T-helper 2 cell treated with Interferon-gamma antibody and Interleukin-4, amounts not matched to agents 5 μg/mL and 100 μg/mL, for 36 hours (primary cell): ENCODE measurements at places on chromosomes 3 and 15.

GRCh38 chr3:127749361-127749760, 73.0 kb downstream of the MGLL start:
- H3K27me3 ChIP-seq, result no peaks in the 10 kb centered on the region
- H3K36me3 ChIP-seq, result no peaks in the 10 kb centered on the region
- H3K4me3 ChIP-seq, result no peak overlapping the region
- no peak for DNase-seq

DNA sequence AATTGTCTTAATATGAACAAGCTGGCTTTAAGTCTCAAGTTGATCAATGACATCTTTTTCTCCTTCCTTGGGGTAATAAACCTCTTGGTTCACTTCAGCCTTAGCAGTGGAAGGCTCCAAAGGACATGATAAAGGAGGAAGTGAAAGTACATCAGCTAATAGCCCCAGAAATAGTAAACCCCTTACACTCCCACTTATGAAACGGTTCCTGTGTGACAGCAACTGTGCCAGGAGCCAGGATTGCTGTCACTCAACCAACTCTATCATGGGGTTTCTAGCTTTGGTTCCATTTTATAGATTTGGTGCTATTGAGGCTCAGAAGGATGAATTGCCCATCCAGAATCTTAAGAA, 216.7 kb downstream of the ABHD5 start:
- no peak overlapping the region for H3K4me3 ChIP-seq
- H3K36me3 ChIP-seq, result no peaks in the 10 kb centered on the region
- no peaks in the 10 kb centered on the region for H3K4me1 ChIP-seq
- no peak for DNase-seq
- no peak overlapping the region for H3K27ac ChIP-seq

GRCh38 chr3:153744889-153745288, 376.3 kb upstream of the ARHGEF26 start:
- H3K27ac ChIP-seq, result no peak overlapping the region
- no peak overlapping the region for H3K4me3 ChIP-seq
- no peaks in the 10 kb centered on the region for H3K4me1 ChIP-seq
- no peaks in the 10 kb centered on the region for H3K36me3 ChIP-seq
- H3K27me3 ChIP-seq, result peaks cover 5% of the 10 kb centered on the region
- no peak for DNase-seq

GRCh38 chr3:43211681-43212080, 74.7 kb upstream of the SNRK start:
- peaks cover 23% of the 10 kb centered on the region for H3K27me3 ChIP-seq
- H3K36me3 ChIP-seq, result no peaks in the 10 kb centered on the region
- no peak for DNase-seq
- peaks cover 4% of the 10 kb centered on the region for H3K4me1 ChIP-seq
- H3K27ac ChIP-seq, result no peak overlapping the region
- no peak overlapping the region for H3K4me3 ChIP-seq

DNA sequence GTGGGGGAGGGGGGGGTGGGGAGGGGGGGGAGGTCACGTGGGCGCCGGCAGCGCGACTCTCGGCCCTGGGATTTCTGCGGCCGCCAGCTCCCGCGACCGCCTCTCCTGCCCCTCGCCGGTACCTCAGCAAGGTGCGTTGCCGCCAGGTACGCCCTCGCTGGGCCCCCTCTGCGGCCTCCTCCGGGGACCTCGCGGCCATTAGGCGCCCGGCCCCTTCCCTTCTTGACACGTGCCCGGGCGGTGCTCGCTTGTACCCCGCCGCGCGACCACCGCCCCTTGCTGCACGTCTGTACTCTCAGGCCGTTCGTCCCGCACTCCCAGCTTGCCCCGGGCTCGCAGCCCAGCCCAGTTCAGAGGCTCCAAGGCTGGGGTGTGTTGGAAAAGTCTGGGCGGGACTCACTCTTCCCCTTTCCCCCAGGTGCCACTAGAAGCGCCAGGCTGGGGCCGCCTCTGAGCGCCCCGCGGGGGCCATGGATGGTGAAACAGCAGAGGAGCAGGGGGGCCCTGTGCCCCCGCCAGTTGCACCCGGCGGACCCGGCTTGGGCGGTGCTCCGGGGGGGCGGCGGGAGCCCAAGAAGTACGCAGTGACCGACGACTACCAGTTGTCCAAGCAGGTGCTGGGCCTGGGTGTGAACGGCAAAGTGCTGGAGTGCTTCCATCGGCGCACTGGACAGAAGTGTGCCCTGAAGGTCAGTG, at the start of gene MAPKAPK3:
Gene MAPKAPK3 (plus strand): TSS at position 56 of the 696 bp plus-strand sequence. CDS start 415 bp downstream, at position 471.
- H3K27ac ChIP-seq, result peak within 1 kb of the TSS; percentile 88
- peaks cover 49% of the 10 kb centered on the region for H3K36me3 ChIP-seq
- peaks cover 60% of the 10 kb centered on the region for H3K4me1 ChIP-seq
- H3K27me3 ChIP-seq, result no peaks in the 10 kb centered on the region

- peak overlapping the region; percentile 45 for H3K27ac ChIP-seq
- peaks cover 46% of the 10 kb centered on the region for H3K4me1 ChIP-seq
- no peaks in the 10 kb centered on the region for H3K27me3 ChIP-seq
- H3K36me3 ChIP-seq, result peaks cover 70% of the 10 kb centered on the region
- H3K4me3 ChIP-seq, result no peak overlapping the region
Observed at GRCh38 chr3:51389423-51390183, 1.5 kb upstream of the RBM15B start.

GRCh38 chr3:185988816-185989175, 51.0 kb upstream of the TRA2B start:
- H3K27me3 ChIP-seq, result peaks cover 30% of the 10 kb centered on the region
- H3K36me3 ChIP-seq, result no peaks in the 10 kb centered on the region
- H3K4me1 ChIP-seq, result no peaks in the 10 kb centered on the region
- no peak for DNase-seq

GRCh38 chr15:26144836-26145235, 281.7 kb upstream of the ATP10A start:
- H3K36me3 ChIP-seq, result no peaks in the 10 kb centered on the region
- H3K27ac ChIP-seq, result no peak overlapping the region
- H3K4me3 ChIP-seq, result no peak overlapping the region
- no peaks in the 10 kb centered on the region for H3K27me3 ChIP-seq
- DNase-seq, result no peak

GRCh38 chr3:52469001-52469400, 13.6 kb downstream of the NISCH start:
- H3K4me3 ChIP-seq, result no peak overlapping the region
- H3K27ac ChIP-seq, result peak overlapping the region; percentile 60
- peaks cover 24% of the 10 kb centered on the region for H3K36me3 ChIP-seq

- no peak overlapping the region for H3K4me3 ChIP-seq
- H3K27ac ChIP-seq, result no peak overlapping the region
- H3K27me3 ChIP-seq, result no peaks in the 10 kb centered on the region
Observed at GRCh38 chr3:127781411-127782001, 40.8 kb downstream of the MGLL start.

DNA sequence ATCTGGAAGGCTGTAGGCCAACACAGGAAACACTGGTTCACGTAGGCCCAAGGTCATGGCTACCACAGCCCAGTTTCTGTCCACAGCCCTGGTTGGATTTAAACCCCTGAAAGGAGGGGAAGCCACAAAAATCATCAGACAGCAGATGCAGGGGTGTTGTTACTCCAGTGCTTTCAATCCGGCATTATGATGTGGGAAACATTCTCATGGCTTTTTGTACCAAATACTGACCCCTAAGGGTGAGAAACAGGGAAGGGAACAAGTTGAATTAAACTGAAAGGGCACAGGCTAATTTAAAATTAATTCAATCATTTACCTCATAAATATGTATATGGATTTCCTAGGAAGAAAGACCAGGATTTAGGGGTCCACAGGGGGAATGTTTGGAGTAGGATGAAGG, 375.6 kb downstream of the CTNNB1 start:
- DNase-seq, result no peak
- no peaks in the 10 kb centered on the region for H3K36me3 ChIP-seq
- H3K4me1 ChIP-seq, result no peaks in the 10 kb centered on the region
- no peak overlapping the region for H3K4me3 ChIP-seq
- no peaks in the 10 kb centered on the region for H3K27me3 ChIP-seq

- H3K36me3 ChIP-seq, result peaks cover 11% of the 10 kb centered on the region
- peak within 1 kb of the TSS; percentile 80 for H3K27ac ChIP-seq
- H3K4me3 ChIP-seq, result peak within 1 kb of the TSS; percentile 85
- H3K4me1 ChIP-seq, result peaks cover 48% of the 10 kb centered on the region
- peaks cover 9% of the 10 kb centered on the region for H3K27me3 ChIP-seq
- DNase-seq, result peak; percentile 75
Observed at GRCh38 chr15:51737522-51738305, at the start of gene LYSMD2. LYSMD2 (minus strand) TSS chr15:51737655; CDS start chr15:51737622, 33 bp downstream.

- H3K4me3 ChIP-seq, result peak overlapping the region; percentile 15
- no peaks in the 10 kb centered on the region for H3K36me3 ChIP-seq
- no peak for DNase-seq
- peaks cover 29% of the 10 kb centered on the region for H3K27me3 ChIP-seq
- no peak overlapping the region for H3K27ac ChIP-seq
Observed at GRCh38 chr3:129343643-129344360, 65.1 kb downstream of the HMCES start.

- no peak overlapping the region for H3K27ac ChIP-seq
- H3K36me3 ChIP-seq, result no peaks in the 10 kb centered on the region
- no peak for DNase-seq
- peaks cover 2% of the 10 kb centered on the region for H3K4me1 ChIP-seq
- H3K4me3 ChIP-seq, result no peak overlapping the region
Observed at GRCh38 chr15:71654042-71654719, 156.2 kb upstream of the NR2E3 start.

GRCh38 chr15:37037850-37038715, 62.3 kb downstream of the MEIS2 start:
- no peak overlapping the region for H3K4me3 ChIP-seq
- no peaks in the 10 kb centered on the region for H3K4me1 ChIP-seq
- H3K36me3 ChIP-seq, result no peaks in the 10 kb centered on the region
- H3K27ac ChIP-seq, result no peak overlapping the region

GRCh38 chr3:40427045-40427669, 30.0 kb upstream of the RPL14 start:
- no peak overlapping the region for H3K4me3 ChIP-seq
- H3K27me3 ChIP-seq, result no peaks in the 10 kb centered on the region
- DNase-seq, result no peak
- no peaks in the 10 kb centered on the region for H3K36me3 ChIP-seq

DNA sequence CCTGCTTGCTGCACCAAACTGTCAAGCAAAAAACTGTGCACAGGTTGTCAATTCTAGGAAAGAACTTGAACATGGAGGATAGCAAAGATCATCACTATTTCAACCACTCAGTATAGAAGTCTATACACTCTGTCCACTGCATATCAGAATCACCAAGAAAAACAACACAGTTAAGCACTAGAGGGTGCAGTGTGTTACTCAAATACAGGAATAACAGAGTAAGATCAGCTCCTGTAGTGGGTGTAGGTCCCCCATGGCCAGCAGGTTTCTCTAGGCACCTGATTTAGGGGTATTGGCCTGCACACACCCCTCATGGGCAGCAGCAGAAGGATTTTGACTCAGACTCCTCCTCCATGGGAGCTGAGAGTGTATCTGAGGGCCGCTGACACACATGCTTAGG, 464.1 kb downstream of the EPHA6 start:
- H3K4me1 ChIP-seq, result no peaks in the 10 kb centered on the region
- no peak for DNase-seq
- H3K27me3 ChIP-seq, result no peaks in the 10 kb centered on the region
- no peaks in the 10 kb centered on the region for H3K36me3 ChIP-seq

DNA sequence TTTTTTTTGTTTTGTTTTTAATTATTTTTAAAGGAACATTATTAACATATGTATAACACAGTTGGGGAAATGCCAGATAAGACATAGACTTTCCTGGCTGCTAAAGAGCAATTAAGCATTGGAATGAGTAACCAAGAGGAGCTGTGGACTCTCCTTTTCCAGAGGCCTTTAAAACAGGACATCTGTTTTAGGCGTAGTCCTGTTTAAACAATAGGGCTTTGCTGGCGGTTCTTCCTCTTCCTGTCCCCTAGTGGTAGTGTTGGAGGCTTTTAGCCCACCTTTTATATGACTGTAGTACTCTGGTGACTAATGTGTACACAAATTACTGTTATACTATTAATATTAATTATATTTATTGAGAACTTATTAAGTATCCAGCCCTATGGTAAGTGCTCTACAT, 81.9 kb downstream of the PPARG start:
- peaks cover 34% of the 10 kb centered on the region for H3K27me3 ChIP-seq
- DNase-seq, result no peak
- H3K36me3 ChIP-seq, result peaks cover 2% of the 10 kb centered on the region
- no peak overlapping the region for H3K27ac ChIP-seq
- H3K4me3 ChIP-seq, result no peak overlapping the region

DNA sequence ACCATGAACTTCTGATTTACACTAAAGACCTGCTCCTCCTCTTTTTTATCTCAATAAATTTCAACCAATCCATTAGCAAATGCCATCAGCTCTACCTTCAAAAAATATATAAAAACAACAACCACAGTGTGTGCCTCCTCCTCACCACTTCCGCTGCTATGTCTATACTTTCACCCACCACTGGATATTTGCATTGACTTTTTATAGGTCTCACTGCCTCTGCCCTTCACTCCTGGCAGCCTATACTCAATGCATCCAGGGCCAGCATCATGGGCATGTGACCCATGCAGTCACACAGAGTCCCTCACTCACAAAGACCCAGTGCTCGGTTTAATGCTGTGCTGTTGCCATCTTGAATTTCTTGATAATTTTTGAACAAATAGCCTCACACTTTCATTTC, 53.5 kb upstream of the CCDC54 start:
- no peak overlapping the region for H3K27ac ChIP-seq
- no peaks in the 10 kb centered on the region for H3K4me1 ChIP-seq
- H3K36me3 ChIP-seq, result no peaks in the 10 kb centered on the region
- H3K27me3 ChIP-seq, result no peaks in the 10 kb centered on the region
- DNase-seq, result no peak

DNA sequence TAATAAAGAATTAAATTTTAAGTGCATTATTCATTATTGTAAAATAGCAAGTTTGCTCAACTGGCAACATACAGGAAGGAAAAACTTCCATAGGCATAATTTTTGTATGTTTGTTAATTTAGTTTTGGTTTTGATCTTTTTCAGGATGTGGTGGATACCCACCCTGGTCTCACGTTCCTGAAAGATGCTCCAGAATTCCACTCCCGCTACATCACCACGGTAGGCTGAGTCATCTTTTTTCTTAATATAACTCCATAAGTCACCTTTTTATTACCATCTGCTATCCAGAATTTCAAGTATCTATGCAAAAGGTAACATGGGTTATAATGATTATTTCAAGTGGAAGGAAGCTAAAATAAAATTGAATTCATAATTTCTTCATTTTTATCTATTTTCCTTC, 104.8 kb downstream of the PPP2R3A start:
- H3K4me3 ChIP-seq, result no peak overlapping the region
- H3K27me3 ChIP-seq, result peaks cover 15% of the 10 kb centered on the region
- H3K27ac ChIP-seq, result no peak overlapping the region
- no peak for DNase-seq
- no peaks in the 10 kb centered on the region for H3K36me3 ChIP-seq

GRCh38 chr3:27085829-27086730, 283.1 kb downstream of the NEK10 start:
- no peak overlapping the region for H3K27ac ChIP-seq
- H3K4me3 ChIP-seq, result no peak overlapping the region
- no peak for DNase-seq
- no peaks in the 10 kb centered on the region for H3K27me3 ChIP-seq
- no peaks in the 10 kb centered on the region for H3K36me3 ChIP-seq

DNA sequence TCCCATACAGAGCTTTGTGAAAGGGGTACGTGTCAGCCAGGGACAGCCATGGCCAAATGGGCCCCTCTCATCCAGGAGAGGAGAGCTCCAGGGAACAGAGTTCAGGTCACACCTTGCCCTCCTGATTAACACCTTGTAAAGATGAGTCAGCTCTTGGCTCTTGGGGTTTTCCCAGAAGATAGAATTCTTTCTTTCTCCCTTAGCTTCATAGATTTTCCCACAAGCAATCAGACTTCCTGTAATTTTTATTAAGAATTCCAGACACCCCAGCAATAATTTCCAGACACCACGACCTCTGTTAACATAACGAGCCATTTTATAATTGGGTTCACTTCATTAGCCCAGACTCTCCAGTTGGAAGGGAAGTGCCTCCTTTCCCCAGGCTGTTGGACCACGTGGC, 86.4 kb downstream of the LRTM1 start:
- no peak overlapping the region for H3K4me3 ChIP-seq
- H3K4me1 ChIP-seq, result no peaks in the 10 kb centered on the region
- no peak for DNase-seq
- no peak overlapping the region for H3K27ac ChIP-seq
- H3K27me3 ChIP-seq, result no peaks in the 10 kb centered on the region
